Lower lobe of right lung (tissue), 2 donors: ENCODE measurements at places on chromosomes 5 and 9. TPM values are rescaled to one million over a fixed set of nuclear protein-coding genes. Genes with fewer than 3 reads are reported as not detected.

DNA sequence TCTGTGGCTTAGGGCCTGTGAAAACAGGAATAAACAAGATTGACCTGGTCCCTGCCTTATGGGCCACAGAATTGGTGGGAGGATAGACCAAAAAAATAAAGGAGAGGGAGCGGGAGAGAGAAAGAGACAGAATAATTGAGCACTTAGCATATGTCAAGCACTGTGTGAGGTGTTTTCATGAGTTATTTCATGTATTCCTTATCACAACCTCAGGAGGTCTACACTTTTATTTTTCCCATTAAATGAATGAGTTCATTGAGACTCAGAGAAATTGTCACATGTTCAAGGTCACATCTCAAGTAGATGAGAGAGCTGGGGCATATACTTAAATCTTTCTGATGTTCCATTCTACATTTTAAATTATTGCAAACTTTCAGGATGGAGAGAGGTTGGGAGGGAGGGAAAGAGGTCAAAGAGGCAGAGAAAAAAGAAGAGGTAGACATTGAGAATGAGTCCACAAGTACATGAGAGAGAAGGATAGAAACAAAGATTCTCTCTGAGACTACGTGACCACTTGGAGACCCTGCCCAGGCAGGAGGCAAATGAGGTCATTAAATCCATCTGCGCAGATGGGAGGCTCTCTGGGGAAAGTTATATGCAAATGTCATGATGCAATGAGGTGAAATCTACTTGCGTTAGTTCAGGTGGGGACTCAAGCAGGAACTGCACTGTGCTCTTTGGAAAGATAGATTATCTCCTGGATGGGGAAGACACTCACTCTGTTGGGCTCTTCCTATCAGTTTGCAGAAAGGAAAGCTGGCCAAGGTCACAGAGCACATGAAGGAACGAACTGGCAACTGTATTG is 241.5 kb downstream of the PAPPA start:
- no peaks in the 10 kb centered on the region for H3K4me1 ChIP-seq
- H3K36me3 ChIP-seq = no peaks in the 10 kb centered on the region
- no peaks in the 10 kb centered on the region for H3K27me3 ChIP-seq
- no peak overlapping the region for H3K4me3 ChIP-seq
- H3K27ac ChIP-seq = no peak overlapping the region
- DNase-seq = no peak

GRCh38 chr5:132481596-132482211 is 8.9 kb downstream of the IRF1 start:
- H3K27ac ChIP-seq = peak overlapping the region; percentile 5
- H3K4me1 ChIP-seq = peaks cover 80% of the 10 kb centered on the region
- DNase-seq = no peak

DNA sequence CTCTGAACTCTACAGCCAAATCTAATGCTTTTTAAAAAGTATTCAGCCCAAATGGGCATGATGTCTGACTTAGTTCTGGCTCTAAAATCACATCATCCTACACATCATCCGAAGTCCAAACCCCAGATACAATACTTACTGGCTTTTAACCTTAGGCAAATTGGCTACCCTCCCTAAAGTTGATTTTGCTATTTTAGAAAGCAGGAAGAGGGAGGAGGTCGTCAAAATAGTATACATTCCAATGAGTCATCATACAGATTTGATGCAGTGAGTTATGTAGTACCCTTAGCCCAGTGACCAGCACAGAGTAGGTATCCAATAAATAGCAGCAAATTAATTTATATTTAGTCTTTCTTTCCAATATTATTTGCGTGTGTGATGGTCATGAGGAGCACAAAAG is 582.0 kb upstream of the TUSC1 start:
- H3K27ac ChIP-seq = no peak overlapping the region
- no peak for DNase-seq
- H3K27me3 ChIP-seq = no peaks in the 10 kb centered on the region

DNA sequence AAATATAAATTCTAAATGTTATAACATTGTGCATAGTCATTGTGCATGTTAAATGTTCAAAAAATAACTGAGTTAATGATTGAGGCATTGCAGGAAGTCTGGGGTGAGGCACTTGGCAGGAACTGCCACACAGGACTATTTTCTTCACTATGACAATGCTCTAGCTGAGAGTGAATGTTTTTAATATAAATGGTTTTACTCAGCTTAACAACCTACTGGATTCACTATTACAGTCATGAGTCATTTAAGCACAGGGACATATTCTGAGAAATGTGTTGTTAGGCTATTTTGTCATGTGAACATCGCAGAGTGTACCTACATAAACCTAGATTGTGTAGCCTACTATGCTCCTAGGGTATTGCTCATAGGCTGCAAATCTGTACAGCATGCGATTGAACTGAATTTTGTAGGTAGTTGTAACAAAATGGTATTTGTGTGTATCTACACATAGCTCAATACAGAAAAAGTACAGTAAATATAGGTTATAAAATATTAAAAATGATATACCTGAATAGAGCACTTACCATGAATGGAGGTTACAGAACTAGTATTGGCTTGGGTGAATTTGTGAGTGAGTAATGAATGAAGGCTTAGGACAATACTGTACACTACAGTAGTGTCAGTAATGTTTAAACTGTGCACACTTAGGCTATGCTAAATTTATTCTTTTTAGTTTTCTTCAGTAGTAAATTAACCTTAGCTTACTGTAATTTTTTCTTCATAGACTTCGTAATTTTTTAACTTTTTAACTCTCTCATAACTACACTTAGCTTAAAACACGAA is 346.1 kb upstream of the PTGER4 start:
- H3K27ac ChIP-seq = no peak overlapping the region
- H3K36me3 ChIP-seq = no peaks in the 10 kb centered on the region
- DNase-seq = no peak
- H3K27me3 ChIP-seq = no peaks in the 10 kb centered on the region
- H3K4me3 ChIP-seq = no peak overlapping the region
- no peaks in the 10 kb centered on the region for H3K4me1 ChIP-seq

GRCh38 chr5:6703806-6704205 is 9.4 kb upstream of the TENT4A start:
- H3K4me3 ChIP-seq = no peak overlapping the region
- peaks cover 14% of the 10 kb centered on the region for H3K4me1 ChIP-seq
- H3K27ac ChIP-seq = peak overlapping the region; percentile 51
- no peak for DNase-seq
- peaks cover 13% of the 10 kb centered on the region for H3K27me3 ChIP-seq
- H3K36me3 ChIP-seq = no peaks in the 10 kb centered on the region

GRCh38 chr9:134802216-134802795 is 78.3 kb upstream of the FCN2 start:
- peaks cover 9% of the 10 kb centered on the region for H3K36me3 ChIP-seq
- H3K27me3 ChIP-seq = no peaks in the 10 kb centered on the region
- H3K4me3 ChIP-seq = no peak overlapping the region
- no peak overlapping the region for H3K27ac ChIP-seq
- no peak for DNase-seq

GRCh38 chr5:166074582-166075481 is 2216.6 kb upstream of the WWC1 start:
- DNase-seq = no peak
- H3K36me3 ChIP-seq = no peaks in the 10 kb centered on the region
- H3K27ac ChIP-seq = no peak overlapping the region
- no peaks in the 10 kb centered on the region for H3K27me3 ChIP-seq

DNA sequence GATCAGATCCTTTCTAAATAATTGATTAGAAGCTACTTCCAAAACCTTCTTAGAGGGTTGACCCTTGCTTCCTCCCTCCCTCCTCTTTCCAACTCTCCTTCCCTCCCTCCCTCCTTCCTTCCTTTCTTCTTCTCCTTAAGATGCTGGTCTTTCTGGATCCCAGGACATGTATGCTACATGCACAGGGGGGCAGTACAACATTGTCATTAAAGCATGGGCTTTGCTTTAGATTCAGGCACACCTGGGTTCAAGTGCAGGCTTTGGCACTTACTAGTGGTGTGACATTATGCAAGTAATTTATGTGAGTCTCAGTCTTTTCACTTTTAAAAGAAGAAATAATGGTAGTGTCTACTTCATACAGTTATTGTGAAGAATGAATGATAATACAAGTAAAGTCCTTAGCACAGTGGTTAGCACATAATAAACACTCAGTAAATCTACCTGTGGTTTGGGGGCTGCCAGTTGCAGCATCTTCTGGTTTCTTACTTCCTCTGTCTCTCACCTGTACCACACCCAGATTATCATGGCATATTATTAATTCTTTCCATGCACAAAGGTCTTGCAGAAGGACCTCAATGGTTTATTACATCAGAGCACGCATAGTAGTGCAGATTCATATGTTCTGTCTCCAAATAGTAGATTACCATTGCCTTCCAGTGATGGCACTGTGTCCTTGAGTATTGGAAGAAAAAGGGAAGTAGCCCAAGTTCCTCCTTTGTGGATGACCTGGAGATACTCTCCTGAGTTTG is 154.1 kb downstream of the ARHGAP26 start:
- H3K27me3 ChIP-seq = no peaks in the 10 kb centered on the region
- H3K36me3 ChIP-seq = no peaks in the 10 kb centered on the region
- H3K4me1 ChIP-seq = peaks cover 68% of the 10 kb centered on the region
- peak overlapping the region; percentile 53 for H3K27ac ChIP-seq
- H3K4me3 ChIP-seq = no peak overlapping the region

DNA sequence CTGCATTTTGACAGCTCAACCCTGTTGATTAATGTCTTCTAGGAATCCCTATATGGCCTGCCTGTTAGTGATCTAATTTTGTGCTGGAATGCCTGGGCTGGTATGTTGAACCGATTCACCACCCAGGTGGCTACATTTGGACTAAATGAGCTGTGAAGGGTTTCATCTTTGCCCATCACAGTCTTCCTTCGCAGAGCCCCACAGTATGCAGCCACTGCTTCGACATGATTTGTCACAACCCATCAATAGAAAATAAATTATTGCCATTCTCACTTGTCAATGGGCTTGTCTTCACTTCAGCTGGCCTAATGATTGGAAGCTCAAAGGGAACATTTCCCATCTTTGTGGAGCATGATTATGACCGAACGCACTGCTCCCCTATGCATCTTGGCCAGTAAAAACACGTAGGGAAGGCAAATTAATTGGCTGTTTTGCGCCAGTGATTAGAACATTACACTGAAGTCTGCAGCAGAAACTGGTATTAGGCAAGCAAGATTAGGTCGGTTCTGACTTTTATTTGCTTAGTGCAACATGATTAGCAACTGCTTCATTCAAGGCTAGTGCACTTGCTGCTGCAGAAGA is 408.5 kb downstream of the KIAA0825 start:
- no peaks in the 10 kb centered on the region for H3K27me3 ChIP-seq
- no peaks in the 10 kb centered on the region for H3K36me3 ChIP-seq
- no peak overlapping the region for H3K4me3 ChIP-seq
- no peak overlapping the region for H3K27ac ChIP-seq

DNA sequence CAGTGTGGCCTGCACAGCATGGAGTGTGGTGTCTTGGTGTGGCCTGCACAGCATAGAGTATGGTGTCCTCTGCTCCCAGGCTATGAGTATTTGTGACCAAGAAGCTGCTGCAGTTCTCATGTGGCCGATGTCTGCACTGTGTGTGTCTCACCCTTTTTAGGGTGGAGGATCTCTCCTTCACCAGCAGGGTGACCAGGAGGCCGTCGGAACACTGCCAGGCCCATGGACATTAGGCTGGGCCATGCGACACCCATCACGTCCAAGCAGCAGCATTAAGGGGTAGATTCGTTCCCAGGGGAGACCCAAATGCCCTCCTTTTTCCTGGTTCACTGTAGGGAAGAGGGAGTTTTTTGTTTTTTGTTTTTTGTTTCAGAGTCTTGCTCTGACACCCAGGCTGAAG is 115.3 kb upstream of the SPIN1 start:
- DNase-seq = no peak
- H3K36me3 ChIP-seq = no peaks in the 10 kb centered on the region
- H3K4me3 ChIP-seq = no peak overlapping the region

DNA sequence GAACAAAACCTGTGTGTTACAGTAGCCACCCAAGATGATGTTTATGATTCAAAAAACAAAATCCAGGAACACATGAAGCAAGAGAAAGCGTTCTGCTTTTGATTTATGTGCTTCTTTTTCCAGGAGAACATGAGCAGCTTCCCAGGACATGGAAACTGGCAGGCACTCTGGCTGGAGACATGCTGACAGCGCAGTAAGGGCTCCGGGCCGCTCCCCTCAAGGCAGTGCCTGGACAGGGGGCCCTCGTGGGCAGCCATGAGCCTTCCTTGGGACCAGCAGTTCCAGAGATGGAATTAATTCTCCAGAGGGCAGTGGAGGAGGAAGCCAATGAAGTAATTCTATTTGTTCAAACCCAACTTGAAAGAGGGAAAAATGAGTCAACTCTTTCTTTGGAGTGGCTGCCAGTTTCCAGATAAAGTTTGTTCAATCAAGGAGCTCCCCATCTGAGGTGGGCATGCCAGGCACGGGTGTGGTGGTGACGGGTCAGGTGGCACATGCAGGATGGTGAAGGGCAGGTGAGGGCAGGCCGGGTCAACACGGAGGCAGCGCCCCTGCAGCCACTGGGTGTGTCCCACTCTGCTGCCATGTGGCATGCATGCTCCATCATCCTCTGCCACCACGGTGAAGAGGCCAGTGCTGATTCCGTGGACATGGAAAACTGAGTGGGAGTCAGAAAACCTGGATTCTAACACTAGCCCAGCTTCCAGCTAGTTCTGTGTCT is 83.8 kb downstream of the OTULIN start:
- no peak overlapping the region for H3K27ac ChIP-seq
- no peak for DNase-seq
- peaks cover 53% of the 10 kb centered on the region for H3K36me3 ChIP-seq
- no peaks in the 10 kb centered on the region for H3K4me1 ChIP-seq
- no peak overlapping the region for H3K4me3 ChIP-seq
- no peaks in the 10 kb centered on the region for H3K27me3 ChIP-seq

- peaks cover 28% of the 10 kb centered on the region for H3K27me3 ChIP-seq
- peaks cover 10% of the 10 kb centered on the region for H3K4me1 ChIP-seq
Measured at GRCh38 chr5:77845324-77845646, 69.1 kb upstream of the TBCA start.

DNA sequence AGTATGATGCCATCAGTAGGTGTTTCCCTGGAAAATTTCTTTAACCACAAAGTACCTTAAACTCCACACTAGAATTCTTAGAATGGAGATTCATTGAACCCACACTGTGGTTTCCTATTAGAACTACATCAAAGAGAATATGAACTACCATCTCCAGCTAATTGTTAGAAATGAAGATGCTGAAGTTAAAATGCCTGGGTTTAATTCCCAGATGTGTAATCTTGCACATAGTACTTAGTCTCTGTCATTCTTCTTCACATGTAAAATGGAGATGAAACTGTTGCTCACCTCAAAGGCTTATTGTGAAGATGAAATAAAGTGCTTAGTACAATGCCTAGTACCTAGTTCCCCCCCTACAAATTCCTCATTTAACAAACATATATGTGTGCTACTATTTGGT is 303.3 kb upstream of the CCNG1 start:
- no peak overlapping the region for H3K4me3 ChIP-seq
- DNase-seq = no peak
- no peaks in the 10 kb centered on the region for H3K36me3 ChIP-seq
- no peaks in the 10 kb centered on the region for H3K4me1 ChIP-seq
- no peak overlapping the region for H3K27ac ChIP-seq
- H3K27me3 ChIP-seq = no peaks in the 10 kb centered on the region

GRCh38 chr5:159943326-159943725 is 27.0 kb downstream of the ADRA1B start:
- H3K27ac ChIP-seq = no peak overlapping the region
- H3K36me3 ChIP-seq = no peaks in the 10 kb centered on the region
- no peaks in the 10 kb centered on the region for H3K27me3 ChIP-seq
- H3K4me3 ChIP-seq = no peak overlapping the region
- no peak for DNase-seq

ABITRAM gene
- 16.5 TPM for total RNA-seq

MATR3 gene
- total RNA-seq = 176 TPM

PCDHB3 gene
- 1.5 TPM for total RNA-seq

HRCT1 gene
- 8.7 TPM for total RNA-seq

CCL27 gene
- not detected for total RNA-seq

C1QTNF3 gene
- total RNA-seq = 6.7 TPM

LHX2 gene
- not detected for total RNA-seq

PLCXD3 gene
- total RNA-seq = 2.8 TPM

OGN gene
- 15.3 TPM for total RNA-seq
